ENCODE measurements at places on chromosomes 12 and 14. TPM values are rescaled to one million over a fixed set of nuclear protein-coding genes. Genes with fewer than 3 reads are reported as not detected.

Gene PSEN1
- total RNA-seq = 41.9 TPM

Gene METTL1
- 13.4 TPM for total RNA-seq

- peak overlapping the region; percentile 96 for H3K27ac ChIP-seq
- peak overlapping the region; percentile 66 for H3K4me3 ChIP-seq
- H3K27me3 ChIP-seq = no peaks in the 10 kb centered on the region
- DNase-seq = peak; percentile 98
- H3K4me1 ChIP-seq = peaks cover 92% of the 10 kb centered on the region
Measured at GRCh38 chr14:76961631-76962302, 66.7 kb downstream of the IRF2BPL start.

Gene ANKRD33
- total RNA-seq = not detected

Gene CLEC1B
- not detected for total RNA-seq

Gene DPF3
- total RNA-seq = 6.6 TPM

DNA sequence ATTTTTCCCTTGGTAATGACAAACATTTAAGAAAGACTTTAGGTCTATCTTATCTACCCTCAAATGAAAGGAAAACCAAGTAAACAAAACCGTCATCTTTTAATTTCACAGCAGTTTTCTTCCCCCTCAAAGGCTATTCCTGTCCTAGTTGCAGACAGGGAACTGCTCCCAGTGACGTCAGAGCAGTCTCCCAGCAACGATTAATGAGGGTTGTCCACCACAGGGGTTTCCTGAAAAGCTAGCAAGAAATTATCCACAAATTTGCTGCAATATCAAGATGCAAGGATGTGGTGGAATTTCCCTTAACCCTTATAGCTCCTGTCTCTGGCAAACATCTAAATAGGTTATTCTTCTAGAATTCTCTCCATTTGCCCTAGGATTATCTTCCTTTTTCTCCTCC is 89.1 kb upstream of the STAC3 start:
- H3K27me3 ChIP-seq = no peaks in the 10 kb centered on the region
- H3K27ac ChIP-seq = peak overlapping the region; percentile 46
- no peak overlapping the region for H3K4me3 ChIP-seq

Gene ARHGAP9
- 259 TPM for total RNA-seq

DNA sequence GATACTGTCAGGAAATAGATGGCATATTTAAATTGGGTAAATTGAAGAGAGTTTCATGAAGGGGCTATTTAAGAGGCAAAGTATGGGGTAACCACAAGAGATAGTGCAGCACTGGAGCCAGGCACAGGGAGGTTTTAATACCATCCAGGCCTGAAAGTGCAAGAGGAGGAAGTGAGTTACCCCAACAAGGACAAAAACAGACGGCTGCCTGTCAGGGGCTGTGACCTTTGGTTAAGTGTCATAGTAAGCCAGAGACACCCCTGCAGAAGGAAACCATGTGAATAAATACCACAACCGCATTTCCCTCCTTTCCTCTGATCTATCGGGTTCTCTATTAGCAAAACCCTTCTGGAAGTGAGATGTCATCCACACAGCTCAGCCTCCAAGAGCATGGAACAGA is 122.0 kb upstream of the DHRS4 start:
- no peaks in the 10 kb centered on the region for H3K36me3 ChIP-seq
- no peak overlapping the region for H3K4me3 ChIP-seq
- DNase-seq = peak; percentile 8
- no peak overlapping the region for H3K27ac ChIP-seq

- H3K27ac ChIP-seq = peak overlapping the region; percentile 79
- H3K4me1 ChIP-seq = peaks cover 9% of the 10 kb centered on the region
- H3K4me3 ChIP-seq = no peak overlapping the region
- peak; percentile 30 for DNase-seq
- H3K36me3 ChIP-seq = peaks cover 3% of the 10 kb centered on the region
Measured at GRCh38 chr12:57888409-57889157, 42.1 kb upstream of the CTDSP2 start.

Measured in activated CD4-positive, alpha-beta T cell treated with anti-CD3 and anti-CD28 coated beads, Interleukin-2, amount 10 ng/mL, durations not matched to agents 7 days and 5 days (primary cell).